ENCODE measurements at places on chromosomes 6 and 20. TPM values are rescaled to one million over a fixed set of nuclear protein-coding genes. Genes with fewer than 3 reads are reported as not detected.

The HRH3 gene
- total RNA-seq, result 0.15 TPM

The OXT gene
- total RNA-seq, result not detected

The PLN gene
- 0.45 TPM for total RNA-seq

DNA sequence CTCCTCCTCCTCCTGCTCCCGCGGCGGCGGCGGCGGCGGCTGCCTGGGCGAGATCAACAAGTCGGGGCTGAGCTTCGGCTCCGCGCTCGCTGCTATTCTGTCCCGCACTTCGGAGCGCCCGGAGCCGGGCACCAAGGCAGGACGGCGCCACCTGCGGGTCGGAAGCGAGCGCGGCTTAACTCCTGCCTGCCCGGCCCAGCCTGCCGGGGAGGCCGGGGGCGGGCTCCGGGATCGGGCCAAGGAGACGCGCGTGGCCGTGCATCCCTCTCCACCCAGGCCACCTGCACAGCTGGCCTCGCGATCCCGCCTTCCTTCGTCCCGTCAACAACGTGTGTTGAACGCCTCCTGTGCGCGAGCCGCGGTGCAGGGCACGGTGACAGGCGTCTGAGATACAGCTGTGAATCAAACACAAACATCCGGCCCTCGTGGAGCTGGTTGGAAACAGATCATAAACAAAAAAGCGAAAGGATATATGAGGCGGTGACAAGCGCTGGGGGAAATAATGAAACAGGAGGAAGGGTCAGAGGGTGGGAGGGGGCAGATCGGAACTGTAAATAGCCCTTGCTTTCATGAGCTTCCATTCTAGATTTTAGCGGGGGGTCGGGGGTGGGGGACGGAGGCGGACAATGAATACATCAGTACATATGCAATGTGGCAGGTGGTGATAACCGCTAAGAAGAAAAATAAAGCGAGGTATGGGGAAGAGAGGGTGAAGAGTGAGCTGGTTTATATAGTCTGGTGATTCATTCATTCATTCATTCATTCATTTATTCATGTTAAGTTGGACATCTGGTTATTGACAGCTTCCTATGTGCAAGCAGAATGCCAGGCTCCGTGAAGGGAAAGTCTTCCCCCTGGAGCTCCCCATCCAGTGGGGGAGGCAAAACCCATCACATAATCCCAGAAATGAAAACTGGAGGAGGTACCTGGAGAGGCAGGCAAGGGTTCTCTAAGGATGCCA lies 2.0 kb upstream of the KCNB1 start:
- peak; percentile 90 for DNase-seq

DNA sequence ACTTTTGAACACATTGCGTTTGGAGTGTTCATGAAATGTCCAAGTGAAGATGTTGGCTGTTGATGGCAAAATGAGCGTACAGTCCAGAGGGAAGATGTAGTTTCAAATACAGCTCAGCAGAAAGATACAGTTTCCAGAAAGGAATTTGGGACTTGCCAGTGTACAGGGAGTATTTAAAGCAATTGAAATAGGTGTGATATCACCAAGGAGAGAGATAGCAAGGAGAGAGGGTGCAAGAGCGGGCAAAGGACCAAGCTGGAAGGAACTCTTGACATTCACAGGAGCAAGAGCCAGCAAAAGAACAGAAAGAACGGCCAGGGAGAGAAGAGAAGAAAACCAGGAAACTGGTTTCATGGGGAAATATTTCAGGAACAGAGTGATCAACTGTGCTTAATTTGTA lies 47.8 kb downstream of the CARMIL1 start:
- no peak for DNase-seq

Data from SJCRH30 (cell line).